HCEC 1CT (cell line): ENCODE measurements at places on chromosomes 16 and 17.

DNA sequence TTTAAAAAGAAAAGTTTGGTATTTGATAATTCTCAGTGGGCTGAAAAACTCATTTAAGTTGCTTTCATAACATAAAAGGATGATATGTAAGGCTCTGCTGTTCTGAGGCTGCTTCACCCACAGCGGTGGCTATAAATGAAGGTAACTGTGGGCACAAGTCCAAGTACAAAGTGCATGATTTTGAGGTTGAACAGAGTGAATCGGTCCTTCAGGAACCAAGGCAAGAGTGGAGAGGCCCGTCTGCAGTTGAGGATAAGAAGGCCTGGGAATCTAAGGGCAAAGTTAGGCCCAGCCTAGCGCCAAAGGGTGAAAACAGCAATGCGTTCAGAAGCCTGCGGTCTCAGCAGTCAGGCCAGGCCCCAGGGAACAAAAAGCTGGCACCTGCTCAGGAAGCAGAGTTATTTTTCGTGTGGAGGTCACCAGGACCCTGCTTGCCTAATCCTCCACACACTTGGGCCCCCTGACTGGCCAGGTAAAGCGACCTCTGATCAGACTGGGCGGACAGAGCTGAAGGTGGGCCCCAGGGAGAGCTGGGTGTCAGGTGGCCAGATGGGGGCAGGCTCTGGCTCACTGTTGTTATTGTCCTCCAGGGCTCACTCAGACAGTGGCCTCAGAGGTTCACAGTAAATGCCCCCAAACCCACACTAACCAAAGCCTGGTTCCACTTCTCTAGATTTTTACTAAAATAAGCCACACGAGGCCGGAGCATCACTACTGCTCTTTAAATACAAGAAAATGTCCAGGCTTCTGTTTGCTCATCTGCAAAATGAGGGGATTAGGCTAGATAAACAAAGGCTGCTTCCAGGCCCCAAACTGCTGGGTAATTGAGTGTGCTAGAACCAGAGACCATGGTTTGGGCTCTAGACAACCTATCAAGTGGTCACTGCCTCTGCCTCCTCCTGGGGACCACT lies 46.5 kb downstream of the TEX2 start:
- no peak for DNase-seq

DNA sequence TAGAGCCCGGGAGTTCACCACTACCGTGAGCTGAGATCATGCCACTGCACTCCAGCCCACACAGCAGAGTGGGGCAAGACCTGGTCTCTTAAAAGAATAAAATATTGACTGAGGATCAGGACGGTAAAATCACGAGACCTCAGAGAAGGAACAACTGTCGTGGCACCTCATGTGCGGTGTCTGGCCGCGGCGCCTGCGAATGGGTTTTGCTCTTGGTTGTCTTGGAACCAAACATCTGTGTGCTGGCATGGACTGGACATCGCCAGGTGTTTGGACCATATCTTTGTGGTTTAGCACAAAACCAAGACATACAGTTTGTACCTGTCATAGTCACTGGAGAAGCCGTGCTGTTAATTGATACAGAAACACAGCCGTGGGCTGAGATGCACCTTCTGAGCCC lies 212.9 kb upstream of the CHMP6 start:
- no peak for DNase-seq

DNA sequence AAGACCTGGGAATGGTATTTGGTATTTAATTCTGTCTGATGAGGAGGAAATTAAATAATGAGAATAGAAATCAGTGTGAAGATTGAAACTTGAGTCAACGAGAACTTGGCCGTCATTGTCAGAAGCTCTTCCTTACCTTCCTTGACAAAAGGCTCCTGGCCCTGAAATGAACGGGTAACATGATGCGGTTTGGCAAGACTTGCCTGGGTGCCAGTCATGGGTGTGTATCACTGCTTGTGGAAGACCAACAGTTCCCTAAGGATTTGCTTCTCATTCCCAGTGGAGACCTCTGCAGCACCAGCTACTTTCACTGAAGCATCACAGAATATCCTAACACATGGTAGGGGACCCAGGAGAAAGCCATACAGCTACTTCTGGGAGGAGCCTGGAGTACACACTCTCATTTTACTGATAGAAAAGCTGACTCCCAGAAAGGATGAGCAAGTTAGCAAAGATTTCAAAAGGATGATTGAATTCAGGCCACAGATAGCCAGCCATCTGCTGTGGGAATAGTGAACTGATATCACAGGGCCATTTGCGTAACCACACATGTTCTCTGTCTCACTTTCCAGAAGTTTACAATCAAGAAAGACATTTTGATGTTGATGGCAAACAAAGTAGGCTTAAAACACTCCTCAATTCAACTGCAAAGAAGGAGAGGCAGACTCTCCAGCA lies 258.1 kb upstream of the SALL1 start:
- DNase-seq, result peak; percentile 67

- peak; percentile 64 for DNase-seq
Measured at GRCh38 chr17:30336369-30337171, 2.7 kb upstream of the TMIGD1 start.

DNA sequence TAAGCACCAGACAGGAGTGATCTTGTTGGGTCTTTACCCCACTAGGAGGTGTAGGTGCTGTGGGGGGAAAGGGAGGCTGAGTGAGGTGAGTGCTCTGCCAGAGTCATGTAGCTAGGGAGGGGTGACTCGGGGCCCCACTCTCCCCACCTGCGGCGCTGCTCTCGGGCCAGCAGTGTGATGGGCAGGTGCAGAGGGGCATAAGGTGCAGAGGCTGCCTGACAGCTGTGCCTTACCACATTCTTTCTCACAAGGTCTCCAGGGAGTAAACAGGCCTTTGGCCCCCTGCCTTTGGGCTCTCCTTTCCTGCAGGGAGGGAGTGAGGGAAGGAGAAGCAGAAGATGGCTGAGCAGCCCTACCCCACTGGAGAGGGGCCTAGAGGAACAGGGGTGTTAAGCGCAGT lies 4.5 kb upstream of the CNP start:
- DNase-seq, result no peak

DNA sequence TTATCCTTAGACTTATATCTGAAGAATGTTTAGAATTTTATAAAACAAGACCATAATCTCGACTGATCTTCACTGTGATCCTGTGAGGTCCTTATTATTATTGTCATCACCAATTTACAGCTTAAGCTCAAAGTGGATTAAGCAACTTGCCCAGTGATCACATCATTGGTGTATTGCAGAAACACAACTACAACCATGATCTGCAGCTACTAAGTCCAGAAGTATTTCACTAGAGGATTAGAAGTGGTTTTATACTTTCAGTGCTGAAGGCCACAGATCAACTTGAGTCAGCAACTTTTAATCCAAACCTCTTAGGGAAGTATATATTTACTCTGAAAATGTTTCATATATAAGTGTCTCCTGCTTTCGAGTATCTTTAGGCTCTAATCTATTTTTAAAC lies 624.3 kb upstream of the SOX9 start:
- peak; percentile 77 for DNase-seq
